ENCODE measurements at places on chromosomes 7 and 10.

- DNase-seq, result no peak
These were observed 29.1 kb downstream of the RHEB start for GRCh38 chr7:151490456-151491105.

- no peak for DNase-seq
These were observed 52.6 kb downstream of the GTF2I start for GRCh38 chr7:74709880-74710671.

GRCh38 chr7:93984024-93984423 lies 20.1 kb downstream of the BET1 start:
- DNase-seq, result no peak

DNA sequence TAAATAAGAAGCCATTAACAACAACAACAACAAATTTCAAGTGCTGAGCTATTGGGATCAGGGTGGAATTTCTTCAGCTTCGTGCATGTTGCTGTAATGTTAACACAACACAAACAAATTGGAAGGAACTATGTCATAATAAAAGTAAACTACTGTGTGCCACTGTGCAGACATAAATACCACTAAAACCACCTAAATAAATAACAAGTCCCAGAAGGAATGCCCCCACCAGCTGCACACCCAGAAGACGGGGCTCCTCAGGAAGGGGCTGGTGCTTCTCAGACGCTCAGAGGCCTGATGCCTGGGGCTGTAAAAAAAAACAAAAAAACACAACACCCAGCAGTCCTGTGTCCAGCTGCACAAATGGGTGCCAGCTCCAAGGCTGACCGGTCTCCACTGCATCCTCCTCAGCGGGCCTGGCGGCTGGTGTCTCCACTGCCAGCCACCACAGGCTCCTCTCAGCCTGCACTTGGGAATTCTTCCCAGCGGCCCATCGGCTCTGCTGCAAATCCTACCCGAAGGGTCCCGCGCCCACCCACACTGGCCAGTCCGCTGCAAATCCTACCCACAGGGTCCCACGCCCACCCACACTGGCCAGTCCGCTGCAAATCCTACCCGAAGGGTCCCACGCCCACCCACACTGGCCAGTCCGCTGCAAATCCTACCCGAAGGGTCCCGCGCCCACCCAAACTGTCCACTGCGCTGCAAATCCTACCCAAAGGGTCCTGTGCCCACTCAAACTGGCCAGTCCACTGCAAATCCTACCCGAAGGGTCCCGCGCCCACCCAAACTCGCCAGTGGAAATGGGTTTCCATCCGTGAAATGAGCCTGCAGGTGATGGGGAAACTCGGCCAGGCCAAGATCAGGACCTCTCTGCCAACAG lies 35.8 kb upstream of the DNAAF5 start:
- DNase-seq, result no peak

DNA sequence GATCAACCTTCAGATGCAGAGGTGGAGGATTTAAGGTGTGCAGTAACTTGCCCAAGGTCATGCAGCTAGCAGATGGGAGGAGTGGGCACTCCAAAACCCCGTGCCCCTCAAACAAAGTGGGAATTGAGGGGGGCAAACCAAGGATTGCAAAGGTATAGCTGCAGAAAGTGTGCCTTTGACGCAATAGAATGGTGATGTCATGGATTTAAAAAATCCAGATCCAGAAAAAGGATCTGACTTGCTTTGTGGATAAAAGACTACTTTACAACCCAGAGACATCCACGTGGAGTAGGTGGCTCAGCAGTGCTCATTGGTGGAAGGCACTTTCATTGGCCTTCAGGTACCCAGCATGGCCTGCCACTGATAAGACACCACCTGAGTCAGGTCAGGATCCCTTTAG lies 15.7 kb upstream of the ADRB1 start:
- DNase-seq, result no peak

DNA sequence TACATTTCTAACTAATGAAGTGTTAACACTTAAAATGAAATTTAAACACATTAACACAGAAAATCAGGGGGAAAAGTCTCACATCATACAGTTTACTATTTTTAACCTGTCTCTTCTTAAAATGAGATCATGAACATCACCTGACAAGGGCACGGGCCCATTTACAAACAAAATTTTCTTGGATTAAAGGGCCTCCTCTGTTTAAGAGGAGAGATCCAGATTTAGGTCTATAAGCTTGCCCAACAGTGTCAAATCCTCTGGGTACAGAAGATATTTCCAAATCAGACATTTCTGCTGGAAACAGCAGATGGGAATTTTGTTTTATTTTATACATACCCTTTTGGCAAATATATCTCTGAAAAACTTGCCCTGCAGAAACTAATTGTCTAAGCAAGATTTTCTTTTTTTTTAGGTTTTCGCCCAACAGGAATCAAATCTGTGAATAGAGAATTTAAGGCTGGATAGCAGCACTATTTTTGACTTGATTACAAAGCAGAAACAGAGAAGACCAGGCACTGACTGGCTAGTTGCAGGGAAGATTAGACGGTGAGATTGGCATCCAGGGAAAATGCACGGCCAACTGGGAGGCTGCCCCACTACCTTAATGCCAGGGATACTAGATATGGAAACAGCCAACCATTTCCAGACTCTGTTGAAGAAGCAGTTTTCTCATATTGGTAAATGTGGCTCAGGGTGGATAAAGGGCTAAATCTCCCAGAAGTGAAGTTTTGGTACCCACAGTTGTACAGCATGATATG lies 173.4 kb downstream of the LRRN3 start:
- DNase-seq, result no peak

DNA sequence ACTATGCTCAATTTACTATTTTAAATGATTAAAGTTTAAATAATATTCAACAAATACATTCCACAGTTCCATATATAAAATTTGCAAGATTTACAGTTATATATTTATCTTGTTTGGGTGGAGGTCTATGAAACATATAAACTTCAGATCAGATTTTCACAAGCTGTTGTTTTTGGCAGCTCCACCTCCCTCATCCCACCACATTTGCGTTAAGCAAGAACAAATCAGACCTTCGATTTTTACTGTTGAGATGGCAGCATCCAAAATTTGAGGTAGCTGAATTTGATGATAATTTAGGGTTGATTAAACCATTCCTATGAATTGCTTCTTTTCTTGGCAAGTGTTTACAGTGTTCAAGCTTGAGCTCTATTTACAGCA lies 986.4 kb downstream of the REEP3 start:
- DNase-seq, result no peak

- no peak for DNase-seq
These were observed 18.1 kb downstream of the SHH start for GRCh38 chr7:155794196-155794595.

GRCh38 chr7:26441002-26441521 lies 149.4 kb downstream of the SNX10 start:
- DNase-seq, result no peak

- no peak for DNase-seq
These were observed 337.0 kb downstream of the PTEN start for GRCh38 chr10:88200312-88201032.

GRCh38 chr7:16113058-16113457 lies 308.3 kb downstream of the CRPPA start:
- no peak for DNase-seq

GRCh38 chr7:21651697-21652096 lies 108.9 kb downstream of the DNAH11 start:
- DNase-seq, result no peak

- DNase-seq, result no peak
These were observed 394.5 kb downstream of the SEMA3D start for GRCh38 chr7:84792231-84792893.

- DNase-seq, result no peak
These were observed 56.8 kb downstream of the HK1 start for GRCh38 chr10:69335063-69335587.
